ENCODE measurements at places on chromosomes 1 and 21.

GRCh38 chr1:68954841-68955240, 458.0 kb upstream of the DEPDC1 start:
- DNase-seq: no peak

DNA sequence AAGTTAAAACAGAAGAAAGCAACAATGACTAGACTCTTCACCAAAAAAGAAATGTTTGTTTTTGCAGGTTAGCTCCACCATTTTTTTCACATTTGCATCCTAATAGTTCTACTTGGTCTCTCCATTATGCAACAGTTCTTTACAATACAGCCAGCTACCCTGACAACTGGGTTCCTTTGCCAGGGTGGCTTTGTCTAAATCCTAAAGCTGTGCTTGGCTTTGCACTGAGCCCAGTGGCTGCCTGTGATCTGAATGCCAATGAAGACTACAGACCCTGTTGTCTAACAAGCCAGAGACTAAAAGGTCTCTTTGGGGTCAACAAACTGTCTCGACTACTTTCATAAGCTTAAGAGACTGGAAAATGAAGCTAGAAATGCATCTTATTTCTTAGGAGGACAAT, 112.0 kb downstream of the AKT3 start:
- DNase-seq: no peak

DNA sequence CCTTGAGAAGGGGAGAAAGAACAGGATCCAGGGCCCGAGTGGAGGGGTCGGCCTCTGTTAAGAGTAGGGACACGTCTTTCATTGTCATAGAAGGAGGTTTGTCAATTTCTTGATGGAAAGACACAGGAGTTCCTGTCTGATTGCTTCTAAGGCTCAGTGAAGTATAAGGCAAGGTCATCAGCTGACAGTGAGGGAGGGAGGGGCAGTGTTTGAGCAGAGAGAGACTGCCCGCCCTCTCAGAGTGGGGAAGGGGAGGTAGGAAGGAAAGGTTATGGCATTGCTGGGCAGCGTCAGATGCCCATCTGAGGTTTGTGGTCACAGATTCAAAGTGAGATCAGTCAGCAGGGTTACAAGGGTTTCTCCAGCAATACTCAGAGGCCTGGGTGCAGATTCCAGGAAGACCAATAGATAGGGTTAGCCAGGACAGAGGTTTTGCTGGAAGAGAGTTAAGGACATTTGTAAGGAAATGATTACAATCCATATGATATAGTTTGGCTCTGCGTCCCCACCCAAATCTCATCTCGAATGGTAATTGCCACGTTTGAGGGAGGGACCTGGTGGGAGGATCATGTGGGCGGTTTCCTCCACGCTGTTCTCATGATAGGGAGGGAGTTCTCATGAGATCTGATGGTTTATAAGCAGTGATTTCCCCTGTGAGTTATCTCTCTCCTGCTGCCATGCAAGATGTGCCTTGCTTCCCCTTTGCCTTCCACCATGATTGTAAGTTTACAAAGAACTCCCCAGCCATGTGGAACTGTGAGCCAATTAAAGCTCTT, 127.2 kb upstream of the GJB5 start:
- DNase-seq: no peak

DNA sequence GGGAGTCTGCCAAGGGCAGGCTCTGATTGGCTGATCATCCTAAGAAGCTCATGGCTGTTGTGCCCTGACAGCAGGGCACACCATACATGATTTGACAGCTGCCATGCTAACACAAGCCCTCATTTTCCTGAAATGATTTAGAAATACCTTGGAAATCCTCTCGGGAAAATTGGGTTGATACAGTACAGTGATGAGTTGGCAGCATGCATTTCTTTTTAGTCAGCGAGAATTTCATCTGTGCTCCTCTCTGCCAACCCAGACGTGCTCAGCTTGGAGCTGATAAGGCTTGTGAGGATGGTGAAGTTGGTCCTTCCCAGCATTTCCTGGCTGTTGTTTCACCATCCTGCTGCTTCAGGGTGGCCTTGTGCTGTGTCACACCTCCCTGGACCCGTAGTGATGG, 22.6 kb upstream of the KCNQ4 start:
- DNase-seq: no peak

GRCh38 chr21:31798842-31799704, 67.2 kb upstream of the SCAF4 start:
- DNase-seq: no peak
